ENCODE measurements at places on chromosomes 6 and 20.

DNA sequence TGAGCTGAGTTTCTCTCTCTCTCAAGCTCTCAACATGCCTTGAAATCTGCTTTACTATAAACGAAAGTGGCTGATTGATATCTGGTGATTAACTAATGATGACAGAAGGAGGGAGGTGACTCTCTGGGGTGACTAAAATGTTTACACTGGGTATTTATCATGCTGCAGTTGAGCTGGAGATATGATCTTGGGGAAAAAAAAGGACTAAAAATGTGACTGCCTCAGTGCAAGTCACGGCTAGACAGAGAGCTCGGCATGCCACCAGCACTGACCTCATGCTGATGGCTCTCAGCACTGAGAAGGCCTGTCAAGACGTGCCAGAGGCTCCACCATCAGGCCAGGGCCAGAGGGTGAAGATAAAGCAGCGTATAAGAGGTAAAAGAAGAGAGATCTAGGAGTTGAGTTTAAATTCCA, 103.1 kb upstream of the SPACA1 start:
- DNase-seq = no peak

DNA sequence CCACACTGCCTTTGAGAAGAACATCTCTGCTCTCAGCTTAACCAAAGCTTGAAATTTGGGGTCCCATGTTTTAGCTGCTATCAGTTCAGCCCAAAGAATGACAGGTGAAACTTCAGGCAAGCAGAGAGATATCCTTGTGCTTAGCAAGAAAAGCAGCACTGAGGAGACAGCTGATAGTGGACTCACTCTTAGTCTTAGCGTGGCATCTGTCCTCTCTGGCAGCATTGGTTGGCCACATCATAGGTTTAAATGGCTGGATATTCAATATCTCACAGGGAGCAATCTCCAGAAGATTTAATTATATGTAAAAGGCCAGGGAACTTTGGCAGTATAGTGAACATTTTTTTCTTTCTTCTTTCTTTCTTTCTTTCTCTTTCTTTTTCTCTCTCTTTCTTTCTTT, 131.1 kb upstream of the SGK1 start:
- no peak for DNase-seq

DNA sequence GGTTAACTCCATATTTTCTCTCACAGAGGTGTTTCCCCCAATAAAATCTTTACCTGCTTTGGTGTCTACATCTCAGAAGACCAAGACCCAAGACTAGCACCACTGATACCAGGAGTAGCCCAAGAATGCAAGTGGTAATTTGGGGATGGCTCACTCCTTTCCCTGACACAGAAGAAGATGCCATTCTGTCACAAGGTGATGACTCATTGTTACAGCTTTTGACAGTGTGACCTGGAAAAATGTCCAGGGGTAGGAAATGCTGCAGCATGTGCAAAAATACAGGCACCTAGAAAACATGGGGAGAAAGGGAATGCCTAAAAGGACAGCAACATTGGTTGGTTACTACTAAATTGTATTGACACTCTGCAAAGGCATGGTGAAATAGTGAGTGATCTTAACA, 254.0 kb upstream of the GJE1 start:
- DNase-seq = no peak

DNA sequence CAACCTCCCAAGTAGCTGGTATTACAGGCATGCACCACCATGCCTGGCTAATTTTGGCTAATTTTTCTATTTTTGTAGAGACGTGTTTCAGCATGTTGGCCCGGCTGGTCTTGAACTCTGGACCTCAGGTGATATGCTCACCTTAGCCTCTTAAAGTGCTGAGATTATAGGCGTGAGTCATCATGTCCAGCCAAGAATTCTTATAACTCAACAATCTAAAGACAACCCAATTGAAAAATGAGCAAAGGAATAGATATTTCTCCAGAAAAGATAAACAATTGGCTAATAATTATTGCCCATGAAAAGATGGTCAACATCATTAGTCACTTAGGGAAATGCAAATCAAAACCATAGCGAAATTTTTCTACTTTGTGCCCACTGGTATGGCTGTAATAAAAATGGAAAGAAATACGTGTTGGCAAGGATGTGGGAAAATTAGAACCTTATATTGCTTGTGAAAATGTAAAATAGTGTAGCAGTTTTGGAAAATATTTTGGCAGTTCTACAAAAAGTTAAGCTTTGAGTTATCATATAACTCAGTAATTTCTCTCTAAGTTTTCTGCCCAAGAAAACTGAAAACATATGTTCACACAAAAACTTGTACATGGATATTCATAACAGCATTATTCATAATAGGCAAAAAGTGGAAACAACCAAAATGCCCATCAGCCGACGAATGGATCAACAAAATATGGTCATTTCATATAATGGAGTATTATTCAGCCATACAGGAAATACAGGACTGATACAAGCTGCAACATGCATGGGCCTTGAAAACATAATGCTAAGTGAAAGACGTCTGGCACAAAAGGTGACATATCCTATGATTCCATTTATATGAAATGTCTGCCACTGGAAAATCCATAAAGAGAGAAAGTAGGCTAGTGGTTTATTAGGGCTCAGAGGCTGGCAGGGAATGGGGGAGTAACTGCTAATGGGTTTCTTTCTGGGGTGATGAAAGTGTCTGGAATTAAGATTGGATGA, 87.8 kb downstream of the UTRN start:
- DNase-seq = no peak

DNA sequence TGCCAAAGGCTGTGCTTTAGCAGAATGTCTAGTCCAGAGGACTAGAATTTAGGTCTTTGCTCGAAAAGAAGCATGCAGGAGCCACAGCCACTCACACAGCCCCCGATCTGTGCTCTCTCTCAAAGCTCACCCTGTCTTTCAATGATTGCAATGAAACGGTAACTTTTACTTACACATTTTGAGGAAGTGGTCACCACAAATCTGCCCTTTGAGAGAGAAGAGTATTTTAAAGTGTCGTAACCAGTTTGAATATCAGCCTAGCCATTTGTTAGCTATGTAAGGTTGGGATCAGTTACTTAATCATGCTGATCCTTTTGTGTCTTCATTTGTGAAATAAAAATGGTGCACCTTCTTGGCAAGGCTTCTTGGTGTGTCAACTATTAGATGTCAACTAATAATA, 209.0 kb downstream of the TFAP2A start:
- no peak for DNase-seq

DNA sequence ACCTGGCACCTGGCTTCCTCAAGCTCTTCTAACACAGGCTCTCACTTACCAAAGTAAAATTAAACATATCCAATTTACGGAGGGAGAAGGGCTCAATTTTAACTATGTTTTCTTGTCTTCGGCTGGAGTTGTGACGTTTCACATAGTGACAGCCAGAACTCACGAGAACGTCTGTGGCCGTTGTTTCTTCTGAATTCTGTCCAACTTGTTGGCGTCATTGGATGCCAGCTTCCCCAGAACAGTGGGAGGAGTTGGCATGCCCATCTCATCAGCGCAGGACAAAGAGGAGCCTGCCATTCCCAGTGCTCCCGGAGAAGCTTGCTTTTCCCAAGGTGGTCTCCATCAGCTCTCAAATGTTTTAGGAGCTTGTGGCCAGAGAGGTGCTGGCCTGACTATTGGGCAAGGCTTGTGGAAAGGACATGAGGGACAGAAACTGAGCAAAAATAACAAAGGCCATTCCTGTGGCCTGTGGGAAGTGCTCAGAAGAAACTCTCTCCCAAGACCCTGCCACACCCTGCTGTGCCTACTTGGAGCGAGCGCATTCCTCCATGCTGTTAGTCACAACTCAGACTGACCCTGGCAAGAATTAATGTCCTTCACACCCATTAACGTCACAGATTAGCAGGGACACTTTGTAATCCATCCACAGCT, 265.4 kb upstream of the CDH4 start:
- DNase-seq = no peak

Measured in germinal center (tissue), 1 donor.